RWPE1 (cell line): ENCODE measurements at places on chromosomes 12 and 14.

GRCh38 chr12:122471324-122472226 is 29.2 kb downstream of the ZCCHC8 start:
- peak; percentile 46 for DNase-seq

DNA sequence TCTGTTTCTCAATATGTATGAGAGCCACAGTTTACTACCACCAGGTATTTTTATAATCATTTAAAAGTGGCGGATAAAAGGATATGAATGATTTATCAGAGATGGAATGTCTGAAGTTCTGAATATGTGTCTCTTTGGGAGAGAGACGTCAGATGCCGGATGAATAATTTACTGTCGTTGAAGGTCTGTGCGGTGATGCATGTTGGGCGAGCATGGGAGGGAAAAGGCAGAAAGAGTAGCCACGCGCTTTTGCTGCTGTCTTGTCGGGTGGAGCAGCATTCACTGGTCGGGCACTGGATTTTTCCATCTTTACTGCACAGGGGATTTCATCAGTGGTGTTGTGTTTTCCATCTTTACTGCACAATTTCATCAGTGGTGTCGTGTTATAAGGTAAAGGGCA is 65.6 kb downstream of the SYNE2 start:
- no peak for DNase-seq

GRCh38 chr12:11722071-11722470 is 72.6 kb downstream of the ETV6 start:
- no peak for DNase-seq

- no peak for DNase-seq
Observed at GRCh38 chr14:92552066-92552465, 38.5 kb downstream of the RIN3 start.

DNA sequence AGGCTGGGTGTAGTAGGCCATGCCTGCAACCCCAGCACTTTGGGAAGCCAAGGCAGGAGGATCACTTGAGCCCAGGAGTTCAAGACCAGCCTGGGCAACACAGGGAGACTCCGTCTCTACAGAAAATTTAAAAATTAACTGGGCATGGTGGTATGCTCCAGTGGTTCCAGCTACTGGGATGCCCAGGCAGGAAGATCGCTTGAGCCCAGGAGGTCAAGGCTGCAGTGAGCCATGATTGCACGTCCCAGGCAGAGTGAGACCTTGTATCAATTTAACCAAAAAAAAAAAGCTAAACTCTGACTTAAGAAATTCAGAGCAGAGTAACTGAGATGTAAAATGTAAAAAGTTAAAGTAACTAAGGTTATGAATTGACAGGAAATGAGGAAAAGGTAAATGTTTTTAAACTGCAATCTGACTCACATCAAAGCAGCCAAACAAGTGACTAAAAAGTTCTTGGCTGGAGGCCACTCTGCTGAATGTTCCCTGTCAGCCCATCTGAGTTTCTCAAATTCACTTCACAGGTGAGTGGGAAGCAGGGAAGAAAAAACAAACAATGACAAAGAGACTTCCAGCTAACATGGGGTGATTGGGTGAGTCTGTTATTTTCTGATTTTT is 21.3 kb downstream of the PRKD1 start:
- DNase-seq = peak; percentile 42

- DNase-seq = peak; percentile 5
Observed at GRCh38 chr12:99767809-99768208, 120.3 kb downstream of the GARIN6 start.

- DNase-seq = no peak
Observed at GRCh38 chr12:10497602-10498001, 8.1 kb upstream of the EIF2S3B start.

GRCh38 chr14:24851837-24852236 is 198.1 kb downstream of the STXBP6 start:
- no peak for DNase-seq

DNA sequence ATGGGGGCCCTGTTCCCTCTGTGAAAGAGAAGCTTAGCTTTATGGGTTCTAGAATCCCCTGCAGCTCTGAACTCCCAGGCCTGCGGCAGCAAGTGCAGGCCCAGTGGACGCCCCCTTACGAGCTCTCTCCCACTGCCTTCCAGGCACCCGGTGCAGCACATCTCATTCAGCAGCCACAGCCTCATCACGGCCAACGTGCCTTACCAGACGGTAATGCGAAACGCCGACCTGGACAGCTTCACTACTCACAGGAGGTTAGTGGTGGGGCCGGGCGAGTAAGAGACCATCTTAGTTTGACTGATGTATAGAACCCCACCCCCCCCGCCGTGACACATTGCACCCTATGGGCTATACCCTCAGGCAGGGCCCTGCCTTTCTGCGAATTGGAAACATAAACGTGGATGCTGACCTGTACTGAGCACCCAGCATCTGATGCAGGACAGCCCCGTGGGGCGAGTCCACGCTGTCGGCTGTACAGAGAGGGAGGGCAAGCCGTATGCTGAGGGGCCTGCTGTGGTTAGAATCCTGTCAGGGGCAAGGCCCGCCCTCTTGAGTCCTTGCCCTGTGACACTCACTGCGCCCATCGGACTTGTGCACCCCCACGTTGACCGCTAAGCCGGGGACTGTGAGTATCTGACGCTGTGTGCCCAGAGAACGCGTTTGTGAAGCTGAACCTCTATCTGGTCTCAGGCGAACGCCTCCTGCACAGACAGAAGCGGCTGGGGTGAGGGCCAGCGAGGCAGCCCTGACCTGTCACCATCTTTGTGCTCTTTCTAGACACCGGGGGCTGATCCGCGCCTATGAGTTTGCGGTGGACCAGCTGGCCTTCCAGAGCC is 71.7 kb downstream of the TESC start:
- DNase-seq = no peak

- DNase-seq = no peak
Observed at GRCh38 chr14:101622251-101623076, 61.2 kb downstream of the DIO3 start.

GRCh38 chr14:34056046-34056445 is 105.2 kb upstream of the EGLN3 start:
- no peak for DNase-seq

DNA sequence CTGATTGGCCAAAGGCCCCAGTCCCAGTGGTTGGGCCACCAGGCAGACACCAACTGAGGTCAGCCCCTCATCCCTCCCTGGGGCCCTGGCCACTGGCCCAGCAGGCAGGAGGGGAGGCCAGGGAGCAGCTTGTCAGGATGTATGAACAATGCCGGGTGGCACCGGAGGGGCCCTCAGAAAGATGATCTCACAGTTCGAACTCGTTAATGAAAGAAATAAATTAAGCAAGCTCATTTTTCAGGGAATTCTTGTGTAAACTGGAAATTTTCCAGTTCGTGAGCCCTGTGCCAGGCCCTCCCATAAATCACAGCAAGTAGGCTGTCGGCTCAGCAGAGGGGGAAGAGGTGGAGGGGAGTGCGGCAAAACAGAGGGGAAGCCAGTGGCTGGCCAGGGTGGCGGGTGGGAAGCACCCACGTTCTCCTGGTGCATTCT is 177.0 kb upstream of the VASH1 start:
- no peak for DNase-seq

DNA sequence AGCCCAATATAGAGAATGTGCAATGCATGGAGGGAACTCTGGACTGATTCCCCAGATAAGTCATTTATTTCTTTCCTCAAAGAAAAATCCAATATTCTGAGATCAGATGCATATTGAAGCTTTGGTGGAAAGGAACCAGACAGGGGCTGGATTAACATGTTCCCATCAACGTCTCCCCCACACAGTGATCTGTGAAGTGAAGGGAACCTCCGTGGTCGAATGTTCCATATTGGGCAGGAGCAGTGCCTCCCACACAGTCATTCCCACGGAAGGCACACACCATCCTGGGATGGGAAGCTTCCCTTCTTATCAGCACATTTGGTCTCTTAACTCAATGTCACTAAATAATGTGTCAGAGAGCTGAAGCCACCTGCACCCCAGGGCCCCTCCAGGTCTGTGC is 247.1 kb downstream of the BCL11B start:
- DNase-seq = no peak

DNA sequence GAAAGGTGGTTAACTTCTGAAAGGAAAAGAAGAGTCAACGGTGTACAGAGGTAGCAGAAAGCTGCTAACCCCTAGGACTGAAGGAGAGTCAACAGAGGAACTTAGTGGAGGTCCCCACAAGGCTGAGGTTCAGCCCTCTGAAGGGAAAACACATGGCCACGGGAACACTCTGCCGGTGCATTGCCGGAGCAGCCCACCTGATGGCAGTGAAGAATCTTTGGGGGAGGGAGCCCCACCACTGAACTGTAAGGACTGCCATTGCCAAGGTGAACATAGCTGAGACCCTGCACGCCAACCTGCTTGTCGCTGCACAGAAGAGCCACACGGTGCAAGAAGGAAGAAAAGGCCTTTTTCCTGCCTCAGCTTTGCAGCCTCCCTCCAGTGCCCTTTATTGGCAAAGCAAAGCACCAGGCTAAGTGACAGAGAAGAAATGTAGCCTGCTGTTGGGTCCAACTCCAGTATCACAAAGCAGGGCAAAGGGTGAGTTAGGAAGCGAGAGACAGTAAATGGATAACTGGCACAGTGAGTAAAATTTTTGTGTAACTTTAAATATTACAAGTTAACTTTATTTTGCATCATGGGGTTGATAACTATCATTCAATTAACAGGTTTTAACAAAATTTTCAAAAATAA is 76.9 kb downstream of the LIN52 start:
- DNase-seq = no peak

DNA sequence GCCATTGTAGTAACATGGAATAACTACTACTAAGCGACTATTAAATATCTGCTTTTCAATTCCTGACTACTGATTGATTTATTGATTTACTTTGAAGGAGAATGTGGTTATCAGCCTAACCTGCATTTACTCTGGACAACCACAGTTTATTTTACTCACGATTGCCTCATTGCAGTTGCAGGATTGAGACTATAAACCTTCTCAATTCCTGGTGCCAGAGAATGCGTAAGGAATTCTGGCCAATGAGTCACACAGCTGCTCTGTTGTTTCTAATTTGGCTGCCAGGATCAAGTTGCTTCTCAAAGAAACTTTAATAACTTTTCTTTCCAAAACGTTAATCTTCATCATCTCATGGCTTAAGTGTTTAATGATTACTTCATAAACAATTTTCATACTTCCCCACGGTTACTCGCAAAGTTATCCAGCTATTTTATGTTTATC is 13.1 kb upstream of the TMTC1 start:
- peak; percentile 29 for DNase-seq

GRCh38 chr12:124464062-124464461 is 103.3 kb downstream of the NCOR2 start:
- no peak for DNase-seq

GRCh38 chr12:54053003-54053750 is 458 bp upstream of the HOXC4 start:
- no peak for DNase-seq

GRCh38 chr12:32544893-32545292 is 134.2 kb upstream of the DNM1L start:
- no peak for DNase-seq

DNA sequence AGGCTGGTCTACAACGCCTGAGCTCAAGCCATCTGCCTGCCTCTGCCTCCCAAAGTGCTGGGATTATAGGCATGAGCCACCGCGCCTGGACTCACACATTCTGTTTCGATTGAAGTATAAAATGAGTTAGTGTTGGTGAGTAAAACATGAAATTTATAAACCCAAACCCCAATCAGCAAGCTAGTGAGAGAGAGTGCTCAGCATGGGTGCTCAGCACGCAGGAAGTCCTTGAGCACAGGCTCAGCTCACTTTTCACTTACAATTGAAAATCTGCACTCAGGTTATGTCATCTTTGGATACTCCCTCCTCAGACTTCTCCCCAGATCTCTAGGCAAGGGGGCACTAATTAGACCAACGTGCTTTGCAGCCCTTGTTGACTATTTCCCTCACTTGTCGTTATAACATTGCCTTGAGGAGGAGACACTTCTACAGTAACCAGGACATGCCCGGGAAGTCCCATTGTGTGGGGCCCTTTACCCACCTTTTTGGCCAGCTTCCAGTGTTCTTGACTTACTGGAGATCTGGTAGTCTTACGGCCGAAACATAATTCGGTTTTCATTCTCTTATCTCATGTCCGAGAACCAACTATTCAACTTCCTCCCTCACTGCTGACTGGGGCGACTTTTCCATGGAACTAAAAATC is 68.5 kb upstream of the AMN1 start:
- DNase-seq = no peak

DNA sequence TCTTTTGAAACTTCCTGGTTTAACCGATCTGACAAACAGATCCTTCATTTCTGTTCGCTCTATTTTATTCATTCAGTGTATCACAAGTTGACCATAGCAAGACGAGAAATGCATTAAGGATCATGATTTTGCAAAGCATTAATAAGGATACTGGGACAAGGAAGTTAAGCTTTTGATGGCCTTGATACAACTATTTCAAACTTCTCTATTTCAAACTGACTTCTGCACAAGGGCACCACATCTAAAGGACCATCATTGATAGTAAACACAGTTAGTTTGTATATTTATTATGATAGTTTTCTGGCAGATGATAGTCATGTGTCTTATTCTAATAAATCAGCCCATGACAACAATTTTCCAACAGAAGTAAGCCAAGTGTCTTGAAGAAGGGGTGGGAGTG is 25.8 kb upstream of the PLXNC1 start:
- DNase-seq = no peak

- no peak for DNase-seq
Observed at GRCh38 chr12:53219292-53219955, 12.4 kb upstream of the ITGB7 start.

DNA sequence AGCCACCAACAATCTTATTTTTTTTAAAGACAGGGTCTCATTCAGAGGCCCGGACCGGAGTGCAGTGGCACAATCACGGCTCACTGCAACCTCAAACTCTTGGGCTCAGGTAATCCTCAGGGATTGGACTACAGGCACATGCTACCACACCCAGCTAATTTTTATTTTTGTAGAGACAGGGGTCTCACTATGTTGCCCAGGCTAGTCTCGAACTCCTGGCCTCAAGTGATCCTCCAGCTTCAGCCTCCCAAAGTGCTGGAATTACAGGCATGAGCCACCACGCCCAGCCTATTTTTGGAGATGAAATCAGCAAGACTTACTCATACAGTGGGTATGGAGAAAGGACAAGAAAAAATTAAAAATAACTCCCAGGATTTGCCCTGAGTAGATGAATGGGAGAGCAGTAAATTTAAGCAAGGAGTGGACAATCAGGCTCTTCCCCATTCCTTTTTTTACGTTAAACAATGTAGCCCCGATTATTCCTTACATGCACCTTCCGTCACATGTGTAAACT is 13.2 kb downstream of the FMNL3 start:
- no peak for DNase-seq

GRCh38 chr14:30925254-30925653 is 50.9 kb downstream of the COCH start:
- DNase-seq = no peak
